IMR-90 (cell line): ENCODE measurements at places on chromosomes 13 and 19. TPM values are rescaled to one million over a fixed set of nuclear protein-coding genes. Genes with fewer than 3 reads are reported as not detected.
A peak's percentile ranks its signal among the peaks of the same experiment; 100 is the strongest.

GRCh38 chr19:38869160-38869835 lies 8.8 kb downstream of the RINL start:
- DNase-seq: no peak

DNA sequence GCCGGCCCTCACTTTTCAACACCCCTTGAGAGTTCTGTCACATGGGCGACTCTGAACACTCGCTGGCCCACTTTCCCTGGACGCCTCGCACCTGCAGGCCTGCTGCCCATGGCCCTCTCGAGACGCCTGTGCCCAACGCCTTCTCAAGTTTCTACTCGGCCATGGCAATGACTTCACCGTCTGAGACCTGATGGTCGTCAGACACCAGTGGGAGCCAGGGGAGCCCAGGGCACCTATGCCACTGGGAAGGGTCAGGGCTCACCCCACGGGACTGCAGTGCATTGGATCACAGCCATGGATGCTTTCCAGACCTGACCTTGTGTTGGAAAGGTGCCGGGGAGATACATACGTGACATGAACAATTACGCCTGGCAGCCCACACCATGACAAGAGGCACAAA lies 60.1 kb downstream of the KLF2 start:
- DNase-seq: no peak

ATP12A gene
- polyA plus RNA-seq: not detected in 2 replicates

CYP2A13 gene
- not detected in 2 replicates for polyA plus RNA-seq

GRCh38 chr19:54162241-54162805 lies 2.8 kb upstream of the LENG1 start:
- peak; percentile 44 for DNase-seq

KANK3 gene
- 0.04 and 0.07 TPM in 2 replicates for polyA plus RNA-seq

GRCh38 chr13:50299546-50300249 lies 284.5 kb downstream of the KCNRG start:
- DNase-seq: no peak

DNA sequence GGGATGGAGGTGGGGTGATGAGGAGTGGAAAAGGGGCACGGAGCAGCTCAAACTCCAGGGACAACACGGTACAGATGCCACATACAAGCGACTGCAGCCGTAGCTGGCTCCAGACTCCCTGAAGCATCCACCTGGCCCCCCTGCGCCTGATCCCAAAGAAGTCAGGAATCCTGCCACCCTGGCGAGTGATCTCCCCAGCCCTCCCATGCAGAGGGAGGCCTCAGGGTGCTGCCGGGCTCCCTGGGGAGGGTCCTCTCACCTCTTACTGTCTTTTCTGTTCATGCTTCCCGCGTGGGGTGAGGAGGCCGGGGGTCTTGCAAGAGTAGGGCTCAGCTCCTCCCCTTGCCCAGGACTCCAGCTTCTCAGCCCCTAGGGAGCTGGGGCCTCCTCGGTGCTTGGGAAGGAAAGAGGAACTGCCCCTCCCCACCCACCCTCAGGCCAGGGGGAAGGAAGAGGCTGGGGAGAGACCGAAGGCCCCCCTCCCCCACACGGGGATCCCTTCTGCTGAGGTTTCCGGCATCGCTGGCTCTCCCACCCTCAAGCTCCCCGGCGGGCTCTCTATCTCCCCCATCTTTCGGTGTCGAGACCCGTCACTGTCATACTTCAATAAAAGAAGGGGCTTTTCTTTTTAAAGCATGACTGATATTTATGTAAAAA lies at the start of gene RASGRP4:
Gene RASGRP4 (minus strand): TSS at position 410 of the 657 bp plus-strand sequence. CDS start 128 bp downstream, at position 282.
- DNase-seq: no peak

DNA sequence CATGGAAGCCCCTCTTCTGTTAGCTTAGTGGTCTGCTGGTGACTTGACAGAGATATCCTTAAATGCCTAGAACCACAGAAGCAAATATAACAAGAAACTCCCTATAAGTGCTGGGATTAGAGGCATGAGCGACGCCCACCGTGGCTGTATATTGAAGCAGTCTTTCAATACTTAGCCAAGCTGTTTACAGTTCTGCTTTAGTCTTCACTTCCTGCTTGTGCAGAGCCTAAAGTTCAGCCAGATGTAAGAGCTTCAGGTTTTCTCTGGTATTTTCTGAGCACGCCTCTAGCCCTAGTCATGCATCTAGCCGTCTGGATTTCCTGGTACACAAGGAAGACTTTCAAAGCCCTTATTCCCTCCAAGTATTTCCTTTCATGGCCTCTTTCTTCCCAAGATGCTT lies 28.5 kb downstream of the TRPM4 start:
- DNase-seq: no peak

IRS2 gene
- 1.4 and 1.9 TPM in 2 replicates for polyA plus RNA-seq

PINLYP gene
- polyA plus RNA-seq: 1.0 and 1.4 TPM in 2 replicates

GRCh38 chr13:39952249-39953233 lies 297.1 kb downstream of the COG6 start:
- DNase-seq: peak; percentile 11

FAAP24 gene
- 2.3 and 2.6 TPM in 2 replicates for polyA plus RNA-seq

DNA sequence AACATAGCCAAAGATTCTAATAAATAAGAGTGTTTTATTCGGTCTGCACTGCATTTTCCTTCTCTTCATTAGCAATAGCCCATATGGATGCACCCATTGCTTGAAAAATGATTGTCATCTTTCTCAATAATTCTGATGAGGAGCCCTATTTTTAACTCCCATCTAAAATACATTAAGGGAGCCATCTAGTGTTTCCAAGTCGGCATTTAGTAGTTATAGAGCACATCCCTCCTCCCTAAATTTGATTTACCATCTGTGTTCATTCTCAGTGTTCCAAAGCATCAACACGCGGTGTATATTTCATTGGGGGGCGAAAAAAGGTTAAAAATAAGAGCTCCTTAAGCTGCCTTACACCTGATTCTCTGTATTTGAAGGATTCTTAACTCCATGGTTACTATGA lies 119.2 kb upstream of the IPO5 start:
- DNase-seq: no peak

UPK1A gene
- polyA plus RNA-seq: 0.20 and 0.21 TPM in 2 replicates

GRCh38 chr13:99994638-99995020 lies 13.0 kb downstream of the ZIC2 start:
- no peak for DNase-seq

ARHGEF7 gene
- 32.9 and 33.6 TPM in 2 replicates for polyA plus RNA-seq

- DNase-seq: no peak
These were observed 12.9 kb downstream of the MYDGF start for GRCh38 chr19:4657262-4657661.

ZNF155 gene
- 2.5 and 3.5 TPM in 2 replicates for polyA plus RNA-seq

ZNF285 gene
- polyA plus RNA-seq: 1.4 and 1.8 TPM in 2 replicates

DNA sequence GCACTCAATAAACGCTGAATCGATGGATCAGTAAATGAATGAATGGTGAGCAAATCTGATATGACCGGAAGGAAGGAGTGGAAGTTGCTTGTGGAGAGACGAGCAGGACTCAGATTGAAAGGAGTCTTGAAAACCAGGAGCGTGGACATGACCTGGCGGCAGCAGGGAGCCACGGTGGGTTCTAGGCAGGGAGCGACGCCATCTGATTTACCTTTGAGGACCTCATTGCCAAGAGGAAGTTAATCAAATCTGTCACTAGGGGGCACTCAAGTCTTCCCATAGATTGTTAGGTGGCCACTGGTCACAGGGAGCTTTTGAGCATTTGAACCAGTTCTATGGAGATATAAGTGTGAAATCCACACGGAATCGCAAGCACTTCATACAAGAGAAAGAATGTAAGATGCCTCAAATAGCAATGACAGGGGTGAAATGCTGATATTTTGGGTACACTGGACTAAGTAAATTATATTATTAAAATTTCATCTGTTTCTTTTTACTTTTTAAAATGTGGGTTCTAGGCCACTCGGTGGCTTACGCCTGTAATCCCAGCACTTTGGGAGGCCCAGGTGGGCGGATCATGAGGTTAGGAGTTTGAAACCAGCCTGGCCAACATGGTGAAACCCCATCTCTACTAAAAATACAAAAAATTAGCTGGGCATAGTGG lies 9.2 kb upstream of the FBN3 start:
- DNase-seq: peak; percentile 79

ACTMAP gene
- polyA plus RNA-seq: 4.9 and 5.4 TPM in 2 replicates

PNMA8C gene
- polyA plus RNA-seq: 0.09 TPM in 1 of 2 replicates, not detected in the other

ZNF555 gene
- 1.6 and 2.8 TPM in 2 replicates for polyA plus RNA-seq

- no peak for DNase-seq
These were observed 15.3 kb downstream of the NKPD1 start for GRCh38 chr19:45145270-45146189.

DNA sequence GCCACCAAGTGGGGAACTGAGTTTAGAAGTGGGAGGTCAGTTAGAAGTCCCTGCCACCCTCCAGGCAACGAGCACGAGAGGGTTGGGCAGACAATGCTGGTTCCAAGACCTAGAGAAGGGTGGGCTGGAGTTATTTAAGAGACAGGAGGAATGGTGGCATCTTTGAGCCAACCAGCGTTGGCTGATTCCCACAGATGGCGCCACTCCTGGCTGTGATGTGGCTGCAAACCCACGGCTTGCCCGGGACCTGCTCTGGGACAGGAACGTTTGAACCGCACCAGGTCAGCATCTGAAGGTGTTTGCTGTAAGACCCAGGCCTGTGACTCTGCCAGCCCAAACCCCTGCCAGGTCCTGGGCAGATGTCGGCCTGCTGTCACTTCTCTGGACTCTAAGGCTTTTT lies 42.8 kb downstream of the BICRA start:
- DNase-seq: no peak

DNA sequence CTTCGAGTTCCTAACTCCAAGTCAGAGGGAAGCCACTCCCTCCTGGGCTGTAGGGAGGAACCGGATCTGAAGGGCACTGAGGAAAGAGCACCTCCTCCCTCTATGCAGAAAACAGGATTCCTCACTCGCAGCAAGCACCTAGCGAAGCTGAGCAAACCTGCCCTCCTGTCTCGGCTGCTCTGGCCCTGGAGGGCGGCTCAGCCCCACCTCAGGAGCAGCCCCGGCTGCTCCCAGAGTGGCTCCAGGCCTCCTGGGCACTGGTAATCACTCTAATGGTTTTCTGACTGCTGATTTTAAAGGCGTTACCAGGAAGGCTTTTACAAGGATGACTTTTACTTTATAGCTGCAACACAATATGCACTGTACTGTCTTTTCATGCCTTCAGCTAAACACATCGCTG lies 312.5 kb downstream of the TEX29 start:
- DNase-seq: no peak

KLF12 gene
- polyA plus RNA-seq: 8.8 and 10.5 TPM in 2 replicates

- no peak for DNase-seq
These were observed 2683.8 kb downstream of the PCDH9 start for GRCh38 chr13:64546371-64546770.
